ENCODE measurements at places on chromosomes 7 and 10.
A peak's percentile ranks its signal among the peaks of the same experiment; 100 is the strongest.

- no peak for DNase-seq
These were observed 277.4 kb downstream of the CCSER2 start for GRCh38 chr10:84605802-84606201.

GRCh38 chr7:88789480-88790064 is 6.0 kb downstream of the TEX47 start:
- DNase-seq: peak; percentile 42

DNA sequence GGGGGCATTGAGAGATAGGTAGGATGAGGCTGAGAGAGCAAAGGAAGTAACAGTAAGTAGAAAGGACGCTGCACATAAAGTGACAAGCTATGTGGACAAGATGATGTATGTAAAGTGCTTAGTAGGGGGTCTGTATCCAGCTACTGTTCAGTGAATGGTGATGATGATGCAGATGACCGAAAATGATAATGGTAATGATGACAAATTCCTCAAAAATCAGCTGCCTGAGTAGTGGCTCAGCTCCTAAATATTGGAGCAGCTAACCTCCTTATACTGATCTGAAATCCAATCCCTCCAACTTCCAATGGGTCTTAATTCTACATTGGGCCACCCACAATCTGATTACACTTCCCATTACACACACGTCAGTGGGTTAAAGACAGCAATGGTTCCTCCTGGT is 27.1 kb upstream of the KCNMA1 start:
- DNase-seq: no peak

DNA sequence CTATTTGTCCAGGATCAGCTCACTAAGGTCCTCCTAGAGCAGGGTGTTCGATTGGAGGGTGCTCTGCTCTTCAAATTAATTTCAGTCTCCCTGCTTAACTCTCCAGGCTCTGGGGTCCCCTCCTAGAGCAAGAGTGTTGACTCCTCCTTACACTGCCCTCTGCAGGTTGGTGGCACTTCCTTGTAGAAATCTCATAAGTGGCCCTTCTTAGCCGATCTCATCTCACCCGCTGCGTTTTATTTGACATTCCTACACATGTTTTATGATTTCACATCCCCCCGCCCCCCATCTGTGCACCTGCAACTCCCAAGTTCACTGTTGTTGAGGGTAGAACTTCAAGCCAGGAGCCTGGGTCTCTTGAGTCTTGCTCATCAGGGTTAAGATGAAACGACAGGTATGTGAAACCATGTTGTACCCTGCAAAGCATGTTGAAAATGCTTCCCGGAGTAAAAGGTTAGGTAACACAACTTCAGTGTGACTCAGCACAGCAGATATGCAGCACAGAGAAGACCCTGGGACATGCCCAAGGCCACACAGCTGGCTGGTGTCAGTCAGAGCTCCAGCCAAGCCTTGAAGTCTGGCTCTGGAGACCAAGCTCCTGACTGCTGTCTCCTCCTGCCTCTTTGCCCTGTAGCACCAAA is 171.2 kb downstream of the PRKAG2 start:
- peak; percentile 38 for DNase-seq

DNA sequence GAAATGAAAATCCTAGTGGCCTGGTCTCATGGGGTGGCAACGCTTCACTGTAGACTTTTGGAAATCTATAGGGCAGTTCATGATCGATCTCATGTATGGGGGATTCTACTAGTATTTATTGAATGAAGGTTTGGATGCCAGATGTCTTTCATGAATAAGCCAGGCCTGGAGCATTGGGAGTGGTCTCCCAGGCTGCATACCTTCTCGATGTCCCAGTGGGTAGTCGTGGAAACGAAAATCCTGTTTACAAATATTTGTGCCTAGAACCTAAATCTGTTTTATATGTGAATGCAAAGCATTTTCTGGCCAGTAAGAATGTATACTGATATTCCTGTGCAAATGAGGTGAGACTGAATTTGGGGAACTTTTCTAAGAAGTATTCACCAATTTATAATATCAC is 105.0 kb upstream of the C1QL3 start:
- DNase-seq: no peak

GRCh38 chr7:158458096-158458495 is 129.5 kb downstream of the PTPRN2 start:
- DNase-seq: no peak

- DNase-seq: peak; percentile 64
These were observed 12.7 kb downstream of the HNRNPF start for GRCh38 chr10:43396061-43396927.

DNA sequence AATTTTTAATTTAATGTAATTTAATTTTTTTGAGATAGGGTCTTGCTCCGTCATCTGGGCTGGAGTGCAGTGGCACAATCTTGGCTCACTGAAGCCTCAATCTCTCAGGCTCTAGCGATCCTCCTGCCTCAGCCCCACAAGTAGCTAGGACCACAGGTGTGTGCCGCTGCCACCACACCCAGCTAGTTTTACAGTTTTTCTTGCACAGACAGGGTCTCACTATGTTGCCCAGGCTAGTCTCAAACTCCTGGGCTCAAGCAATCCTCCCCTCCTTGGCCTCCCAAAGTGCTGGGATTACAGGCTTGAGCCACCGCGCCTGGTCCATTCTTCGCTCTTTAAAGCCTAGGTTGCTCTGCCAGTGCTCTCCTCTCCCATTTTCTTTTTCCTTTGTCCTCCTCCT is 12.9 kb downstream of the CALML3 start:
- no peak for DNase-seq

DNA sequence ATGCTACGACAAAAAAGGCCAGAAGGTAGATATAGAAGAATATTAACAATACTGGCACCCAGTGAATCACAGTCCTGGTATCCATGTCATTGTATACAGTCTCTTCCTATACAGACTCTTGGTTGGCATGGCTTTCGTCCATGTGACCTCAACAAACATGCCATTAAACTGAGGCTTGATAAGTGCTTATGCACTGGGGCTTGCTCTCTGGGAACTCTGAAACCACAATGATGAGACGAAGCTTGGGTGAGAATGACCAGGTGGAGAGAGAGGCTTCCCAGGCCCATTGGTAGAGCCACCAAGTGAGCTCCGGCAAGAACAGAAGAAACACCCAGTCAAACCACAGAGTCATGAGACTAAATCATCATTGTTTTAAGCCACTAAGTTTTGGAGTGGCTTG is 33.2 kb downstream of the PNPLA8 start:
- DNase-seq: no peak

GRCh38 chr10:35194906-35195305 is 68.3 kb downstream of the CREM start:
- DNase-seq: no peak

DNA sequence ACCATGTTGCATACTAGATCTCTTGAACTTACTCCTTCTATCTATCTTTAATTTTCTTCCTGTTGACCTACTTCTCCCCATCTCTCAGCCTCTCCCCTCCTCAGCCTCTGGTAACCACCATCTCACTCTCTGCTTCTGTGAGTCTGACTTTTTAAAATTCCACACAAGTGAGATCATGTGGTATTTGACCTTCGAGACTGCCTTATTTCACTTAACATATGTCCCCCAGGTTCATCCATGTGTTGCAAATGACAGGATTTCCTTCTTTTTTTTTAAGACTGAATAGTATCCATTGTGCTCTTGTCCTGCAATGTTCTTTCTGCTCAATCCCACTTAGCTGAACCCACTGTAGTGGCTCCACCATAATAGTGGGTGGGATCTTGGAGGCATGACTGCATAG is 51.4 kb upstream of the DNAJC1 start:
- no peak for DNase-seq

DNA sequence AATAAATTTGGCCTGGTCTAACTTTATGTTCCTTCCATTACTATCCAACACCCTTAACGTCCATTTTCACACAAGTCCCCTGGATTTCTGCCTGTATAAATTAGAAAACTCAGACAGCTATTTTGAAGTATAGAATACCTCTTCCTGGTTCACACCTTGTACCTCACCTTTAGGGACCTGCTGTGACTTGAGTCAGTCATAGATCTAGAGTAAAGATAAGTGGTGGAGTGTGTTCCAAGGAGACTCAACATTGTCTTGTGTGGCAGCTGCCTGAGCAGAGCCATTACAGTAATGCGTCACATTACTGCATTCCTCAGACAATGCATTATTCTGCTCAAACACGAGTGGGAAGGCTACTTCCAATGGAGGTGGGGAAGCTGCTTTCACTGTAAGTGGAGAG is 513.9 kb downstream of the ADRA2A start:
- DNase-seq: no peak

DNA sequence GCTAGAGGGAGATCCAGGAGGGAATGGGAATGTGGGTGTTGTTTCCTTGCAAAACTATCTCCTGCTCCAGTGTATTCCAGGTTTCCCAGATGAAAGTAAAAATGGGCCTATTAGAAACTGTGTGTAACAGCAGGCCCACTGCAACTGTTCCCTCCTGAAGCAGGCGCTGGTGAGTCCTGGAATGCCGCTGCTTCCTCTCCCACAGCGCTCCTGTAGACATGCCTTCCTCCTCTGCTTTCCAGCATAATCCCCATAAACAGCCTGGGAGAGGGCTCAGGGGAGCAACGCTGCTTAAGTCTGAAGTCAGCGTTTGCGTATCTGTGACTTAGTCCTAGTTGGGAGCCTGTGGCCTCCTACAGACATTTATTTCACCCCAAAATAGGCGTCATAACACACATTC is 551.0 kb upstream of the FOXK1 start:
- DNase-seq: no peak

DNA sequence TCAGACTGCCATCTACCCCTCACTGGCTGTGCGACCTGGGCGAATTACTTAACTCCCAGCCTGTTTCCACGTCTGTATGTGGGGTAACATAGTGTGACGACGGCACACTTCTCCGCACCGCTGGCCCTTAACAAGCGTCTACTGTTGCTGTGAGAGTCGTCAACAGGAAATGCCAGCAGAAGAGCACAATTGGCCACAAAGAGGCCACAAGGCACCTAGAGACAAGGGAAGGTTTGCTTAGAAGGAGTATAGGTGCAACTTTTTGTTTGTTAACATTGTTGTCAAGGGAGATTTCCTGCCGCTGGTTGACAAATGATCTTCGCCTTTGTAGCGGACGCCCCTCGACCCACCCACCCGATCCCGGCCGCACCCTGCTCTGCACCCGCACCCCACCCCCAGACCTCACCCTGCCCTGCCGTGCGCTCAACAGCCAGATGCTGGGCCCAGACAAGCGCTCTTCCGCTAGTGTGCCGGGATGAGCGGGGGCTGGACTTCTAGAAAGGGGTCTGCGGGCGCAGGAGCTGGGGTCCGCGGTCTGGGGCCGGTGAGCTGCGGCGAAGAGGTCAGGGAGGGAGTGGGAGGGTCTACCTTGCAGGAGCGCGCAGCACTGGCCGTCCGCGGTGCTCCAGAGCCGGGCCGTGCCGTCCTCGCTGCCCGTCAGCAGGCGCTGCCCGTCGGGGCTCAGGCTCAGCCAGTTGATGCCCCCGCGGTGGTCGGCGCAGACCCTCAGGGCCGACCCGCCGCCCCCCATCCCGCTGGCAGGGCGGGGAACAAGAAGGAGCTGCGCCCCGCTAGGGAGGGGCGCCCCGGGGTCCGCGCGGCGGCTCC is 785 bp downstream of the WDR86 start:
- no peak for DNase-seq

GRCh38 chr7:81300753-81301152 is 381.9 kb upstream of the SEMA3C start:
- DNase-seq: no peak

- no peak for DNase-seq
These were observed 106.0 kb downstream of the CYTH3 start for GRCh38 chr7:6166443-6166891.

DNA sequence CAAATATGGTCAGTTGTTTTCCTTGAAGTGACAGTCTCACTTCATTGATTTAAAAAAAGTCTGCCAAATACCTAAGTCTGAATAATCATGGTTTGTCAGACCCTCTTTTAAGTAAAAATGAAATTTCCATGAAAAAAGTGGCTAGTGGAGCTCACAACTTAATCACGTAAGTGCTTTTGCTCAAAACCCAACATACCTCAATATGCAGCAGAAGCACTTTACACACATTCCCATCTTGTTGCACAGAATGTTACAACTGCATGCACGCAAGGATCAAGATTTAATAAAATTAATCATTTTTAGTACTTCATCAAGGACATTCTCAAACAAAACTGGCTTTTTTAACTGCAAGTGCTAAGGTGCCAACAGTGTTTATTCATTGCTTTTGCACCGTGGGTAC is 21.6 kb downstream of the EZH2 start:
- no peak for DNase-seq

GRCh38 chr7:140034421-140034820 is 28.3 kb downstream of the PARP12 start:
- no peak for DNase-seq

DNA sequence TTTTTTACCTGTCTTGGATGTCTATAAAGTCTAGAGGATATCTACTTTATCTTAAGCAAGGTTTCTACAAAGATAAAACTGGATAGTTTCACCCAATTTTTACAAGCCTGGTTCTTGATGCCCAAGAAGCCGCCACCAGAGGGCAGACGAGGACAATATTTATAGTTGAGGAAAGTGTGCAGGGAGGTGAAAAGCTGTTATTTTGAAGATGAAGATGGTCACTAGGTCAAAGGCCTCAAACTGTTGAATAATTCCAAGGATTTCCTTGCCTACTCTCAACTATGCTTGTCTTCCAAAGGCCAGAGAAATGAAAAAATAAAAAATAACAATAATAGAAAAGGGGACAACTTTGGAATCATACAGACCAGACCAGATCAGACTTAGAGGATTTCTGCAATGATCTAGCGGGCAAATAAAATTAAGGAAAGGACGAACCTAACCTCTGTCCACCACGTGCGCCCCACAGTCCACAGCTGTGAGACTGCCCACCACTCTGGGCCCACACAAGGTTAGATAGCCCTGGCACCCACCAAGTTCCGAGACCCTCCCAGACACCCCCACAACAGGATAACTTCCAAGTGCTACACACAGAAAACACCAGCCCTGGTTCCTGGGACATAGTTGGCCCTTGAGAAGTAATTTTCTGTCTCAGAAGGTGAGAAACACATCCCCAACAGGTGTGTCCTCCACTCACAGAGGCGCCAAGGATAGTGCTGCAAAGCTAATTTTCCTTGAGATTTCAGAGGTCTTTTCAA is 2.8 kb downstream of the PKD1L1 start:
- peak; percentile 41 for DNase-seq

DNA sequence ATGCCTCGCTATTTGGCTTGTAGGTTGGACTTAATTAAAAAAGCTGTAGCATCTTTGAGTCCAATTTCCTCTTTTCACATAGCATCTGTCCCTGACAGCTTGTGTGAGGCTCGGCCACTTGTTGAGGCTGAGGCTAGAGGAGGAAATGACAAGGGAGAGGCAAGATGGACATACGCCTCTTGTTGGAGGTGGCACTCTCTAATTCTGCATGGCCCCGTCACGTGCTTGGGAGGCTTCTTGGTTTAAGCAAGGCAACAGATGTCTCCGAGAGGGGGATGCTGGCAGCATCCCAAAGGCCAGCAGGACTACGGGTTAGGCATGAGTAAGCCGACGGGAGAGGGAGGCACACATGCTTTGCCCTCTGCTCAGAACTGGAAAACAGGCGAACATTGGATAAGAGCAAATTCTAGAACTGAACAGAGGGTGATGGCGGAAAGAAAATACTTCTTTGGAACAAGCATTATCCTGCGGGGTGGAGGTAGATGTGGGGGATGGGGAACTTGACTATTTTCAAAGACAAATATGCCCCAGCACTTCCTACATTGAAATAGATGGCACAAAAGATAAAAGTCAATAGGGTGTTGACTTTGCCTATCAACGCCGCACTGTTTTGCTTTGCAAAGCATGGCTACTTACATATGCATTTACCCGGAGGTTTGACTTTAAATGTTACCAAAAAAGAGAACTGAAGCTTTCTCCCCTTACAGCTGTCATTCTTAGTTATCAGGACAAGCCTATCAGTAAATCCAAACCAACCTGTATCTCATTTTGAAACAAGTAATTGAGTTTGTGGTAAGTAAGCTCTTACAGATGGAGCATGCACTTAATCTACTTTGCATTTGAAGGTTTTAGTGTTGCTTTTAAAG is 94.8 kb downstream of the CHN2 start:
- DNase-seq: peak; percentile 68
